Small intestine (tissue), 16 donors: ENCODE measurements at places on chromosomes 12 and 14. TPM values are rescaled to one million over a fixed set of nuclear protein-coding genes. Genes with fewer than 3 reads are reported as not detected.

CACNA2D4 gene
- polyA plus RNA-seq, result 10.8 TPM

SLC6A12 gene
- 0.06 TPM for polyA plus RNA-seq

NGDN gene
- 38.2 TPM for polyA plus RNA-seq

RD3L gene
- polyA plus RNA-seq, result not detected

CNTN1 gene
- polyA plus RNA-seq, result 0.24 TPM

PLA2G1B gene
- 0.53 TPM for polyA plus RNA-seq

EMP1 gene
- polyA plus RNA-seq, result 65.9 TPM

DNA sequence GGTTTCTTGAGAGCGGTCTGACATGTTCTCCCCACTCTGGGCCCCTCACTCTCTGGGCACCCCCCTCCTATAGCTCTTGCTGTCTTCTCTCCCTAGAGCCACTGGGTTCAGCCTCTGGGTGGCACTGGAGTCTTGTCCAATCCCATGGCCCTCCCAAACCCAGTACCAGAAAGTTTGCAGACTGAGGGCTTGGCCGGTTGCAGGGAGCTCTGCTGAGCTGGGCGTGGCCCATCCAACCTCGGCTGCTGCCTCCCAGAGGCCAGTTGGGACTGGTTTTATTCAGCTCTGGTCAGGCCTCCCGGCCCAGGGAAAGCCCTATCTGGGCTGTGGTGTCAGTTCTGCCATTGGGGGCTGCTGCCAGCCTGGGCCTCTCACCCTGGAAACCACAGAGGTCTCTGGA lies 37.9 kb downstream of the ISCA2 start:
- H3K36me3 ChIP-seq, result no peaks in the 10 kb centered on the region
- H3K4me3 ChIP-seq, result no peak overlapping the region
- no peak overlapping the region for H3K27ac ChIP-seq
- DNase-seq, result no peak
- H3K4me1 ChIP-seq, result no peaks in the 10 kb centered on the region
- no peaks in the 10 kb centered on the region for H3K27me3 ChIP-seq

GRCh38 chr12:41045509-41045908 lies 142.6 kb upstream of the PDZRN4 start:
- DNase-seq, result no peak
- no peak overlapping the region for H3K4me3 ChIP-seq

DNA sequence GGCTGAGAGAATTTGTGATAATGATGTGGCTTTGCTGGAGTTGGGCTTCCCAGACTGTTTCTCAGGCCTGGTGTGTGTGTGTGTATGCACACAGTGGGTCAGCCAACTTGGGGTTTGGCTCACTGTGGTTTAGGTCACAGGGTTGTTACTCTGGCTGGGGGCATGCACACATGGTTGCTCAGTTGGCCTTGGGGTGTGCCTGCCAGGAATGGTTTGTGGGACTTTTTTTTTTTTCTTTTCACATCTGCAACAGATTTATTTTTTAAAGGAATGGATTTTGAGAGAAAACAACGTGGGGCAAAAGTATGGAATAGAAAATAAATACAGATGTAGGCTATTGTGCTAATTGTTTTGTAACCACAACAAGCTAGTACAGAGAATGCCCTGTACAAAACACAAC lies 25.0 kb upstream of the GTF2A1 start:
- no peaks in the 10 kb centered on the region for H3K36me3 ChIP-seq
- no peak for DNase-seq
- no peaks in the 10 kb centered on the region for H3K27me3 ChIP-seq
- no peak overlapping the region for H3K27ac ChIP-seq
- no peaks in the 10 kb centered on the region for H3K4me1 ChIP-seq

DNA sequence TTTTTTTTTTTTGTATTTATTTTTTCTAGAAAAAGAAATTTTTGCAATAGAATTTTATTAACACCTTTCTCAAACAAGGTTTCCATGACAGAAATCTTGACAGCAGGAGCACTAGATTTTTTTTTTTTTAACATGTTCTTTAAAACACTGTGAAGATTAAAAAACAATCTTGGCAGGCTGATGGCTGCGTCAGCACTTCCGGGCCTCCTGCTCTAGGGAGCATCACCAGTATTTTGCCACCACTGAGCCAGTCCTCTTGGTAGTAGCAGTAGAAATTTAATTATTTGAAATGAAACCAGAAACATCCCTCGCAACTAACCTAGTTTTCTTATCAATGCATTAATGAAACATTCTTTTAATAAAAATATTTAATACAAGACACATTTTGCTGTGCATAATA lies 99.6 kb downstream of the APAF1 start:
- H3K4me3 ChIP-seq, result no peak overlapping the region
- H3K4me1 ChIP-seq, result no peaks in the 10 kb centered on the region
- no peak for DNase-seq

- no peaks in the 10 kb centered on the region for H3K4me1 ChIP-seq
- no peaks in the 10 kb centered on the region for H3K27me3 ChIP-seq
- H3K4me3 ChIP-seq, result no peak overlapping the region
- H3K36me3 ChIP-seq, result peaks cover 14% of the 10 kb centered on the region
- no peak overlapping the region for H3K27ac ChIP-seq
These were observed 3.4 kb upstream of the TMEM229B start for GRCh38 chr14:67491741-67492507.

DNA sequence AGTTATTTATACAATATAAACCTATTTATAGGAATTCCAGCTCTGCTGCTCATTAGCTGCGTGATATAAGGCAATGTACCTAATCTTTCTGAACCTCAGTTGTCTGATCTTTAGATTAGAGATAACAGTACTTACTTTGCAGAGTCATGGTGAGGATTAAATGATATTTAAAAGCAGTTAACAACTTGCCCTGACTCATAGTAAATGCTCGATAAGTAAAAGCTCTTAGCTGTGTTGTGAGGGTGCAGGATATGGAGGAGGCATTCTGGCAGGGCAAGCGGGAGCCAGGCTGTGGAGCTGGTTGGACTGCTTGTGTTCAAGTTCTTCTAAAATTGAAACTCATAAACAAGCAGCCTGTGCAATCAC lies 140.0 kb upstream of the PRICKLE1 start:
- H3K36me3 ChIP-seq, result no peaks in the 10 kb centered on the region
- no peak overlapping the region for H3K27ac ChIP-seq
- H3K27me3 ChIP-seq, result no peaks in the 10 kb centered on the region
- no peaks in the 10 kb centered on the region for H3K4me1 ChIP-seq
- H3K4me3 ChIP-seq, result no peak overlapping the region

- no peak overlapping the region for H3K27ac ChIP-seq
- H3K4me1 ChIP-seq, result no peaks in the 10 kb centered on the region
- H3K4me3 ChIP-seq, result no peak overlapping the region
- DNase-seq, result no peak
- H3K27me3 ChIP-seq, result no peaks in the 10 kb centered on the region
- peaks cover 17% of the 10 kb centered on the region for H3K36me3 ChIP-seq
These were observed 33.8 kb downstream of the TECPR2 start for GRCh38 chr14:102396521-102396920.

GRCh38 chr12:94099632-94100031 lies 48.7 kb upstream of the PLXNC1 start:
- H3K27ac ChIP-seq, result no peak overlapping the region
- no peaks in the 10 kb centered on the region for H3K36me3 ChIP-seq
- H3K4me3 ChIP-seq, result no peak overlapping the region
- H3K4me1 ChIP-seq, result no peaks in the 10 kb centered on the region

DNA sequence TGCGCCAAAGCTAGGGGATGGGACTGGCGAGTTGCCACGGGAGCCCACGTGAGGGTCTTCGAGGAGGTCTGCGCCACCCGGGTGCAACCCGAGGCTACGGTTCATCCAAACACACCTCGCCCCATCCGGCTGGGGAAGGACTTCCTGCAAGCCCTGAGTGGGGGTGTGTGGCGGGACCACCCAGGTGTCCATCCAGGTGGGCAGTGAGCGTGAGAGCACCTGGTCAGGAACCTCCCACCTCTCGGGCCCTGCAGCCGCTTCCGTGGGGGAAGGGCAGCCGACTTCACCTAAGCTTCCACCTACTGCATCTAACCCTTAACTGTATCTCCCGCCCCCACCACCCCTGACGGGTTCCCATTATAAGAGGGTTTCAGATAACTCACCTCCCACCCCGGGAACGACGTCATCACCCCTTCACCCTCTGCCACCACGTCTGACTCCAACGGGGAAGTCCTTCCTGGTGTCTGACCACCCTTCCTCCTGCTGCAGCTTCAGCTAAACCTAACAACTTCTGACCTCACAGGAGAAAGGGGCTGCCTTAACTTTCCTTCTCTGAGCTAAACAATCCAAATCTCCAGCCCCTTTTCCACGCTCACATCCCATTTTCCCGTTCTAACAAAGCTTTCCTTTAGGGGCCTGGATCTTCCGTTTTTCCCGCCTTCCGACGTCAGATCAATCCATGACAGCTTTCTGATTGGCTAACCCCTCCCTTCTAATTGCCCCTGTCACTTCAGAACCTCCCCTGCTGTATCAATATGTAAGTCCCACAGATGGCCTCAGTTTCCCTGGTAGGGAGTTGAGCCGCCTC lies 27.4 kb upstream of the SMUG1 start:
- no peak overlapping the region for H3K4me3 ChIP-seq
- H3K27ac ChIP-seq, result no peak overlapping the region
- no peaks in the 10 kb centered on the region for H3K36me3 ChIP-seq
- DNase-seq, result no peak

DNA sequence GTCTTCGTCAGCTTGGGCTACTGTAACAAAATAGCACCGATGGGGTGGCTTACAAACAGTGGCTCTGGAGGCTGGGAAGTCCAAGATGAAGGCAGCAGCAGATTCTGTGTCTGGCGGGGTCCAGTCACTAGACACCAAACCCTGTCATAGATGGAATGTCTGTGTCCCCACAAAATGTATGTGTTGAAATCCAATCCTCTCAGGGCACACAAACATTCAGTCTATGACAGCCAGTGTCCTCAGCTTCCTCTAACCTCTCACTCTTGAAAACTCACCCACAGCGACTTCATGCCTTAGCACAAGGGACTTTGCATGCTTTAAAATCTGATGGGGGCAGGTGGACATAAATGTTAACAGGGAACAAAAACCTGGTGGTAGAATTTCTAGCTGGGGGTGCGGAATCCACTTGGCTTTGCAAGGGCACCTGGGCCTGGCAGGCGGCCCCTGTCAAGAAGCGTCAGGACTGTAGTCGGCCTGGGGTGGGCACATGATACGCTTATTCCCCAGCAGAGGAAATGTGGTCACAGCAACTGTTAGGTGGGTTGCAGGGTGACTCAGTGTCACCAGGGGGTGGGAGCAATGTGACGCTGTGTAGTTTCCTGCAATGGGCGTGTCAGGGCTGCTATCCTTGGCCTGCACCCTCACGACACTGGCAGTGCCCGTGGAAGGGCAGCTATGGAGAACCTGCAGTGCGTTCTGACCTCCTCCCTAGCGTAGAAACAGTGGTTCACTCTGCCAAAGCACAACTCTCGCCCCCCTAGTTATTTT lies 17.7 kb downstream of the RIN3 start:
- no peak overlapping the region for H3K27ac ChIP-seq
- H3K36me3 ChIP-seq, result no peaks in the 10 kb centered on the region
- no peaks in the 10 kb centered on the region for H3K4me1 ChIP-seq
- no peak overlapping the region for H3K4me3 ChIP-seq
- H3K27me3 ChIP-seq, result no peaks in the 10 kb centered on the region

- peaks cover 38% of the 10 kb centered on the region for H3K27me3 ChIP-seq
- peak; percentile 31 for DNase-seq
- H3K36me3 ChIP-seq, result no peaks in the 10 kb centered on the region
- peak within 1 kb of the TSS; percentile 60 for H3K4me3 ChIP-seq
- no peak within 1 kb of the TSS for H3K27ac ChIP-seq
- no peaks in the 10 kb centered on the region for H3K4me1 ChIP-seq
These were observed at the start of gene ST8SIA1 for GRCh38 chr12:22334410-22335100. Gene ST8SIA1 (minus strand): TSS chr12:22334707. CDS start chr12:22334232, 475 bp downstream.

DNA sequence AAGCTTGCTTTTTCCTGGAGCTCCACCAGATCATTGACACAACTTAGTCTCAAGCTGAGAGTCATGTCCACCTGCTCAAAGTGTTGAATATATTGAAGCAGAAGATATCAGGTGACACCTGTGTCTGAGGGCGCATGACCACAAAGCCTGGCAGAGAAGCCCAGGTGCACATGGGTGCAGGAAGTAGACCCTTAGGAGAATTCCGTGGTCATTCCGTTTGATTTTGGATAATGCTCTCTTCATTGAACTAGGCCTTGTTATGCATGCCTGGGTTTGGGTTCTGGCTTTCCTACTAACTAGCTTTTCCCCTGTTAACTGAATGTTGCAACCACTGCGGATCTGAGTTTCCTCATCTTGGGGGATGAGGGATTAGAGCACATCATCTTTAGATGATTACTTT lies 7.1 kb downstream of the ARHGDIB start:
- H3K4me3 ChIP-seq, result no peak overlapping the region
- no peaks in the 10 kb centered on the region for H3K36me3 ChIP-seq
- H3K4me1 ChIP-seq, result peaks cover 4% of the 10 kb centered on the region

DNA sequence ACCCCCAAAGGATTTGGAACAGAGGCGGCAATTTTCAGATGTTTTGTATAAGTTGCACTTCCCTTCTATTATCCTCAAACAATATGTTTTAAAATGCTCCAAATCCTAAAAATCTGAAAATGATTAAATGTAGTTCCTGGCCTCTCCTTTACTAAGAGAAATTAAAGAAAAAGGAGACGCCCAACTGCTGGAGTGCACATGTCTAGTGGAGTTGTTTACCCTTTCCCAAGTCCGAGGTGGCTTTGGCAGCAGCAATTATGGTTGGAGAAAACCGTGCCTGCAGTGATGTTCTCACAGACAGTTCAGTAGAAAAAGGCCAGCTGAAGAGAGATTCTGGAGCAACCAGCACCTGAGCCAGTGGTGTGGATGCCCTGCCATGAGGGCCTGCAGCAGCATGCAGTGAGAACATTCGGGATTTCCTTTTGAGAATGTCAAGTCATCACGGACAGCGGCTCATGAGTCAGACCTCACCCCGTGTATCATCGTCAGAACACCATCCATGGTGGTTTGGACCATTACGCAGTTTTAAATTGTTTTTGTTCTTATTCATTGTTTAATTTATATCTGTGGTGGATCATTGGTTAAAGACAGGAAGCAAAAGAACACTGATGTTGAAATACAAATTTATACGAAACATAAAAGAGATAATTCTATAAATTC lies 179.0 kb upstream of the KRR1 start:
- no peaks in the 10 kb centered on the region for H3K36me3 ChIP-seq
- no peak for DNase-seq
- H3K4me3 ChIP-seq, result no peak overlapping the region
- H3K4me1 ChIP-seq, result no peaks in the 10 kb centered on the region
- H3K27me3 ChIP-seq, result no peaks in the 10 kb centered on the region
- no peak overlapping the region for H3K27ac ChIP-seq

DNA sequence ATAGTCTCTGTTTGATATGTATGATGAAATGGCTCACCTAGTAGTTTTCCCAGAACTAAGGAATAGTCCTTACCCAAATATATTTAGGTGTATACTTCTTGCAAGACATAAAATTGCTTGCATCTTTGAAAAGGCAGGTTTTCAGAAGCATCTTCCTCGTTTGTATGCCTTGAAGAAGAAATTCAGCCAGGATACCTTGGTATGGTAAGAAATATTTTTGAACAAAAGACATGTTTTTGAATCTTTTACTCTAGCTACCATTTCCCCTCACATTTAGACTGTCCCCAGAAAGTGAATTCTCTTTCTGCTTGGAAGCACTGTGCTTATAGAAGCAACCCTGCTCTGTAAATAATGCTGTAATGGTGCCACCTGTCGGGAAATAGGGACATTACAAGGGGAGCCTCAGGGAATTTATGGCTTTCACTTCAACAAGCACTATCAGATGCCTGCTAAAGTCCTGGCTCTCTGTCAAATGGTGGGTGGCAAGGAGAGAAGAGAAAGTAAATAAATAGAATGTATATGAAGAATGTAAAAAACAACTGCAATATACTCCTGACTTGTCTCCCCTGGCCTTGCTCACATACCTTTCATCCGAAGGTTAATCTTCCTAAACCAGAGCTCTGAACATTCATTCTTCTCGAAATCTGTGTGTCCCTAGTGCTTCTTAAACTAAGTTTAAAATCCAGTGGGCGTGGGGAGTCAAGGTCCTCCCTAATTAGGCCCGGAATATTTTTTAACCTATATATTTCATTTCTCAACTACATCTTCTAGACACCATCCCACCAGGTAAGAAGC lies 6.1 kb downstream of the CCDC184 start:
- H3K27me3 ChIP-seq, result no peaks in the 10 kb centered on the region
- H3K27ac ChIP-seq, result no peak overlapping the region
- no peaks in the 10 kb centered on the region for H3K4me1 ChIP-seq
- H3K36me3 ChIP-seq, result no peaks in the 10 kb centered on the region
